ENCODE measurements at places on chromosomes 6 and 20.

GRCh38 chr20:1815502-1816085 lies 79.6 kb upstream of the SIRPA start:
- DNase-seq, result no peak

DNA sequence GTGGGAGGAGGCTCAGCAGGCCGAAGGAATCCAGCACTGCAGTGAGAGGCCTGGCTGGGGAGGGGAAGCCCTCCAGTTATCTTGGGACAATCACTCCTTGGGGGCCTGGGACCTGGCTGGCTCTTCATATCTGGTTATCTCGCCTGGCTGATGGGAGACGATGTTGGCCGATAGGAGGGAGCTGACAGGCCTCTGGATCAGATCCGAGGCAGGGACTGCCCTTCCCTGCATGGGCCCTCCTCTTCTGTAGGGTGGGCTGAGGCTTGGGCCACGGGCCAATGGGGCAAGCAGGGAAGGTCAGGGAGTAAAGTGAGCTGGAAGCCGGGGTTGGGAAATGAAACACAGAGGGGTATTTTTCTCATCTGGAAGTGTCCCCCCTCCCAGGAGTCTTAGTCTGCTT lies 25.2 kb downstream of the MANBAL start:
- no peak for DNase-seq

- no peak for DNase-seq
These were observed 247.9 kb downstream of the RFPL4B start for GRCh38 chr6:112594886-112595594.

GRCh38 chr20:61861054-61861841 lies 204.4 kb downstream of the TAF4 start:
- DNase-seq, result no peak

DNA sequence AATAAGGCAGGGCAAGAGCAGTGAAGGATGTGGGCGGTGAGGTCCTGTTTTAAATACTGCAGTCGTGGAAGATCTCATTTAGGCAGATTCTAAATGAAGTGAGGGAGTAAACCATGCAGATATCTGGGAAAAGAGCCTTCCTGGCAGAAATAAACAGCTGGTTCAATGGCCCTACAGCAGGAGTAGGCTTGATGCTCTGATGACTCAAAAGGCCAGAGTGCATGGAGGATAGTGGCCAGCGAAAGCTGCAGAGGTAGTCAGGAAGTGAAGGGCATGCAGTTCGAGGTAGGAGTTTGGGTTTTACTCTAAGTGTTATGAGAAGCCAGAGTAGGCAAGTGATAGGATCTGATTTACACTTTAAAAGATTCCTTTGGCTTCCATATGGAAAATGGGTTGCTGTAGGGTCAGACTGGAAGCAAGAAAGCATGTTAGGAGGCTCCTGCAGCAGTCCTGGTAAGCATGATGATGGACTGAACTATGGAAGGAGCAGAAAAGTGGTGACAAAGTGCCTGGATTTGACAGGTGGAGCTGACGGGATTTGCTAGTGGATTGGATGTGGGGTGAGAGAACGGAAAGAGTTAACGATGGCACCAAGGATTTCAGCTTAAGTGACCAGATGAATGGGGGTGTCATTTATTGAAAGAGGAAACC lies 150.0 kb downstream of the GJA10 start:
- DNase-seq, result no peak
